ENCODE measurements at places on chromosomes 4 and X. TPM values are rescaled to one million over a fixed set of nuclear protein-coding genes. Genes with fewer than 3 reads are reported as not detected.
A peak's percentile ranks its signal among the peaks of the same experiment; 100 is the strongest.

DNA sequence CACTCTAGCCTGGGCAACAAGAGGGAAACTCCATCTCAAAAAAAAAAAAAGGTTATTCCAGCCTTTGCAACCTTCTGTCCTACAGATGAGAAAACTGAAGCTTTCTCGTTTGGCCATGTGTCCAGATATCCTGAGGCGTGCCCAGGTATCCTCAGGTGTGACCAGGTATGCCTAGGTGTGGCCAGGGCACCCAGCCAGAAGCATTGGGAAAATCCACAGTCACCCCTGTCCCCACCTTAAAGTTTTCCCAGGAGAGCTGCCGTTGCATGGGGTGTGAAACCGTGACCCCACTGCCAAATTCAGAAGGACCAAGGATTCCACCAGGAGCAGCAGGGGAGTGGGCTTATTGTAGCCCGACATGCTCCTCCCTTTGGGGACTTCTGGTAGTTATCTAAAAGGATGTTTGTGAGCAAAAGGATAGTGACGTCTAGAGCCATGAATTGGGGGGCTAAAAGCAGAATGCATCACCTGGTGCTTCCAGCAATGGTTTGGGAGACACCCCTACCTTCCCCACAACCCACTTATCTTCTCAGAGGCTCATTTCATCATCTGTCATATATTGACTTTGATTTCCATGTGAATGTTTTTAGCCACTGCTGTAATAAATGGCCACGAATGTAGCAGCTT is 4.0 kb upstream of the DHRSX start:
- H3K27ac ChIP-seq: no peak overlapping the region
- DNase-seq: no peak
- no peaks in the 10 kb centered on the region for H3K36me3 ChIP-seq
- H3K4me3 ChIP-seq: no peak overlapping the region

DNA sequence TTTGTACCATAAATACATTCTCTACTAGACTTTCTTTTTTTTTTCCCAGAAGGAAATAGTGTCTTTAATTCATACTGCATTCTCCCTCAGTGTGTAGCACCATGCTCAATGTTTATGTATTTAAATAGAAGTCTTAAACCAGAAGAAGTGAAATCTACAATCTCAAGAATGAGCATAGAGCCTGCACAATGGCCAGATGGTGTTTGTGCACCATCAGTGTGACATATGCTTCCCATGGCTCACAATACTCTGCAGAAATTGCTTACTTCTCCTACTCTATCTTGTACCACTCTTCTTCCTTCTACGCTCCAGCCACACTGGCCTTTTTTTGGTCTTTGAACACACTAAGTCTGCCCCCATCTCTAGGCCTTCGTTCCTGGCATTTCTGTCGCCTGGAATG is 2.6 kb upstream of the DOCK11 start:
- no peaks in the 10 kb centered on the region for H3K36me3 ChIP-seq
- H3K4me1 ChIP-seq: peaks cover 9% of the 10 kb centered on the region
- H3K27me3 ChIP-seq: peaks cover 4% of the 10 kb centered on the region
- no peak overlapping the region for H3K4me3 ChIP-seq
- DNase-seq: no peak
- no peak overlapping the region for H3K27ac ChIP-seq

- H3K27me3 ChIP-seq: peaks cover 41% of the 10 kb centered on the region
- no peaks in the 10 kb centered on the region for H3K36me3 ChIP-seq
- peak; percentile 35 for DNase-seq
- H3K4me3 ChIP-seq: no peak overlapping the region
- H3K27ac ChIP-seq: no peak overlapping the region
- H3K4me1 ChIP-seq: peaks cover 4% of the 10 kb centered on the region
Observed at GRCh38 chr4:2044542-2045517, 14.3 kb upstream of the NAT8L start.

- no peak overlapping the region for H3K4me3 ChIP-seq
- no peak for DNase-seq
- no peak overlapping the region for H3K27ac ChIP-seq
- H3K36me3 ChIP-seq: no peaks in the 10 kb centered on the region
- H3K4me1 ChIP-seq: no peaks in the 10 kb centered on the region
- no peaks in the 10 kb centered on the region for H3K27me3 ChIP-seq
Observed at GRCh38 chr4:81811562-81812293, 340.0 kb upstream of the RASGEF1B start.

GRCh38 chr4:111977419-111977965 is 167.8 kb upstream of the FAM241A start:
- DNase-seq: no peak
- H3K27me3 ChIP-seq: no peaks in the 10 kb centered on the region
- no peaks in the 10 kb centered on the region for H3K4me1 ChIP-seq
- H3K4me3 ChIP-seq: no peak overlapping the region
- no peaks in the 10 kb centered on the region for H3K36me3 ChIP-seq

DNA sequence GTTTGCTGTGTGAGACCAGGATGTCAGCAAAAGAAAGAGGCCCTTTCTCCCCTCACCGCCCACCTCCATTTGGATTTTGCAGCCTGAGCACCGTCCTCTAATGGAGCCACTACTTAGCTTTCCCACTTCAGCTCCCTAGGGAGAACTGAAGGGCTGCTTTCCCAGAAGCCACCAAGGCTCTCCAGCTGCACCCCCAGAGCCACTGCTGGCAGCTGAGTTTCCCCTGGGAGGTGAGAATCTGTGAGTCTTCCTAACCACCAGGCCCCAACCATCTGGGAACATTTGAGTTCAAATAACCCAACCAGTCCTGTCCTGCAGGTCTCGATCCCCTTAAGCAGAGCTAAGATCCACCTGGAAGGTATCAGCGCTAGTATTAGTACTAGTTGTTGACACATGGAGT is 173.1 kb upstream of the USP9X start:
- no peak for DNase-seq
- no peak overlapping the region for H3K27ac ChIP-seq
- no peaks in the 10 kb centered on the region for H3K4me1 ChIP-seq
- H3K27me3 ChIP-seq: no peaks in the 10 kb centered on the region
- H3K36me3 ChIP-seq: no peaks in the 10 kb centered on the region

TNMD gene
- 2.1 TPM for total RNA-seq

DNA sequence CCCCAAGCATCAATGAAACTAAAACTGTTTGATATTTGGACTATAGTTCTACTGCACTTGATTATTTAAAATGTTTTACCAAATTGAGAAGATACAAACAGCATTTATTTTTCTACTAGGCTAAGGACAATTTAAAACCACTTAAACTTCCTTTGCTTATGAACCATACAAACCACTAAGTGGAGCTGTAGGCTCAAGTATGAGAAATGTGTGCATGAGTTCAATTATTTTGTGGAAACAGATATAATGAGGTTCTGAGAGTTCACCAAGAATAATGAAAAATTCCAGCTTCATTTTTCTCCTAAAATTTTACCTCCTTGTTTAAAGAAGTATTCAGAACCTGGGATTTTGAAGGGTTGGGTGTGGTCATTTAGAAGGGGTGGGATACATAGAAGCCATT is 63.1 kb downstream of the SERPINA7 start:
- H3K27ac ChIP-seq: no peak overlapping the region
- H3K36me3 ChIP-seq: no peaks in the 10 kb centered on the region
- no peaks in the 10 kb centered on the region for H3K4me1 ChIP-seq
- no peaks in the 10 kb centered on the region for H3K27me3 ChIP-seq
- H3K4me3 ChIP-seq: no peak overlapping the region

TBC1D8B gene
- 7.8 TPM for total RNA-seq

DNA sequence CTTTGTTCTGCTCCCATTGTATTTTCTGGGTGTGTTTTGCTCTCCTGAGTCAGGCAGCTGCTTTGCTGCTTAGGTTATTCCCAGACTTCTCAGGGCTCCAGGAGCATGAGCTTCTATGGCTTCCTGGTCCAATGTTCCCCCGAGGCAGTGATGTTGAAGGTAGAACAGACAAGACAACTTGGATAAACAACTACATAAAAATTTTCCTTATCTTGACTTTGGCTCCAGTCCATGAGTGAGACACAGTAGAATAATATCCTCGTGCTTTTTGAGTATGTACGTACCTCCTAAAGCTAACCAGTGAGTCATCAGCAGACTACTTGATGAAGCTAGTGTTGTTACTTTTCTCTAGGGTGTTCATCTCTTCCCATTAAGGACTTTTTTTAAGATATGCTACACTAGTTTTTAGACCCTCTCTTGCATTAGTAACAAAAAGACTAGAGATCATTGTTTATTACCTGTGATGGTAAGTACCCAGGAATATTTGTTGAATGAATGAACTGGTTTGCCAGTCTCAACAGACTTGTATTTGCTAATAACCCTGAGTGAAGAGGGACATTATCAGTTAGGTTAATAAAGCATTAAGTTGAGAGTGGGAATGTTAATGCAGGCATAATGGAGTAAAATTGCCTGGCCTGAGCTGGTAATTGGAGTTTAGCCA is 131.9 kb downstream of the FHIP1A start:
- no peaks in the 10 kb centered on the region for H3K27me3 ChIP-seq
- no peak overlapping the region for H3K27ac ChIP-seq
- H3K4me1 ChIP-seq: peaks cover 12% of the 10 kb centered on the region
- no peak overlapping the region for H3K4me3 ChIP-seq
- no peaks in the 10 kb centered on the region for H3K36me3 ChIP-seq
- DNase-seq: no peak

DNA sequence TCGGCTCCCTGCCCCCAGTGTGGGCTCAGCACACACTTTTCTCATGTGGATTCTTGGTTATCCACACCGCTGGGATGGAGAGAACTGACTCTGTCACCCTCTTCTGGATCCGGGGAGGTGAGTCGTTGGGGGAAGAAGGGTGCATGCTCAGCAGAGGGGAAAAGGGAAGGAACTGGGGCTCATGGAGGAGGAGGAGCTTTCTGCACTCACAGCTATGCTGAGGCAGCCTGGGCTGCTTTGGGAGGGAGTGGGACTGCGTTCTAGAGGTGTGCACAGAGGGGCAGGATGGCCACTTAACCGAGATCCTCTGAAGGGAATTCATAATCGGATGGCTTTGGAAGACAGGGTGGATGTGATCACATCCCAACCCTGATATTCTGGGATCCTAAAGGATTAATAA is 51.6 kb downstream of the RTL5 start:
- H3K4me1 ChIP-seq: no peaks in the 10 kb centered on the region
- H3K27me3 ChIP-seq: no peaks in the 10 kb centered on the region
- H3K4me3 ChIP-seq: no peak overlapping the region
- H3K36me3 ChIP-seq: no peaks in the 10 kb centered on the region
- DNase-seq: no peak

GRCh38 chrX:40243755-40244515 is 146.2 kb upstream of the BCOR start:
- H3K4me1 ChIP-seq: no peaks in the 10 kb centered on the region
- no peaks in the 10 kb centered on the region for H3K27me3 ChIP-seq
- no peak for DNase-seq
- H3K27ac ChIP-seq: no peak overlapping the region

DNA sequence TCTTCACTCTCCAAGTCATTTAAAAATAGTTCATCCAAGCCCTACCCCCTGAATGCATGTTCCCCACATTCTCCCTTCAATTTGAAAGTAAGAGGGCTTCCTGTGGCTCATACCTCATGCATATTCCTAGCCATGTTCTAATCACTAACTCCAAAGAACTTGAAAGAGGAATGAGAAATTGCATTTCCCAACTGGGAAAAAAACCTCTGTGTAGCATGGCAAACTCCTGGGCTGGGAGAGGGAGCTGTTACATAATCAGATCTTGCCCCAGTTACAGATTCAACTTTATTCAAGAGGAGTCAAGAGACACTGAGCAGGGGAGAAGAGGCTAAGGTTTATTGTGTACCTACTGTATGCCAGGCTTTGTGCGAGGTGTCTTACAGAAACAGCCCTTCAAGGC is 90.2 kb downstream of the SLC2A9 start:
- no peaks in the 10 kb centered on the region for H3K27me3 ChIP-seq
- no peak overlapping the region for H3K27ac ChIP-seq
- H3K4me3 ChIP-seq: no peak overlapping the region
- H3K36me3 ChIP-seq: no peaks in the 10 kb centered on the region
- no peak for DNase-seq

- no peaks in the 10 kb centered on the region for H3K4me1 ChIP-seq
- no peak for DNase-seq
- no peak overlapping the region for H3K27ac ChIP-seq
- no peak overlapping the region for H3K4me3 ChIP-seq
Observed at GRCh38 chr4:54737421-54737820, 79.7 kb downstream of the KIT start.

DNA sequence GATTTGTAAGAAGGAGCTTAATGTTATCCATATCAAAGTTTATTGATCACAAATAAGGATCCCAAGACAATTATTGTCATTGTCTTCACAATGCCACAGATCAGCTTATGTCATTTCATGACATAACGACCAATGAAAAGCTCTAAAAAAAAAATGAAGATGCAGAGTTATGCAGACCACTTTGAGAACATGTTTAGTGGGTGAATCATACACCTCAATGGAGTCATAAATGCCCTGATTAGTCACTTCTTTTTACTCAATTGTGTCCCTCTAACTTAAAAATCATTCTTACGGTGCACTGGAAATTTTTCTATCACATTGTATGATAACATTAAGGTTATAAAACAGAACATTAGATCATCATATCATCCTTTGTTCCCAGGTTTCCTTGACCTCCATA is 87.6 kb upstream of the GABRG1 start:
- no peak for DNase-seq
- H3K27ac ChIP-seq: no peak overlapping the region
- no peaks in the 10 kb centered on the region for H3K4me1 ChIP-seq

DNA sequence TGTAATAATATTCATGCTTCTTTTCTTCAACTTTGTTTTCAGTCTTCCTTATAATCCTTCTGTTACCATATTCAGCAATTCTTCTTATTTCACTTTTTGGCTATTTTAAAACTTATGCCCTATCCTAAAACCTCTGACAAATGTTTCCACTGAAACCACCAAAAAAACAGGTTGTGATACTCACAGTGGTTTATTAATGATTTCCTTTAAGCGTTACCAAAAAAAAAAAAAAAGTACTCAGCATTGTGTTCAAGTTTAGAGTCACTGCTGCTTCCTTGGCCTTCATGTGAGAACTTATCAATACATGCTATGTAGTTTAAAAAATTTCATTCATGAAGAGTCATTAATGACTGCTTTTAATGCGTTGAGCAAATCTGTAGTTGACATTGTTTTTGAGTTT is 35.4 kb upstream of the UGT2A3 start:
- no peaks in the 10 kb centered on the region for H3K27me3 ChIP-seq
- H3K36me3 ChIP-seq: no peaks in the 10 kb centered on the region

MTNR1A gene
- 0.50 TPM for total RNA-seq

GRCh38 chrX:13254076-13254785 is 65.6 kb downstream of the ATXN3L start:
- no peak for DNase-seq
- no peaks in the 10 kb centered on the region for H3K27me3 ChIP-seq
- H3K4me1 ChIP-seq: no peaks in the 10 kb centered on the region
- H3K36me3 ChIP-seq: no peaks in the 10 kb centered on the region
- no peak overlapping the region for H3K27ac ChIP-seq

DNA sequence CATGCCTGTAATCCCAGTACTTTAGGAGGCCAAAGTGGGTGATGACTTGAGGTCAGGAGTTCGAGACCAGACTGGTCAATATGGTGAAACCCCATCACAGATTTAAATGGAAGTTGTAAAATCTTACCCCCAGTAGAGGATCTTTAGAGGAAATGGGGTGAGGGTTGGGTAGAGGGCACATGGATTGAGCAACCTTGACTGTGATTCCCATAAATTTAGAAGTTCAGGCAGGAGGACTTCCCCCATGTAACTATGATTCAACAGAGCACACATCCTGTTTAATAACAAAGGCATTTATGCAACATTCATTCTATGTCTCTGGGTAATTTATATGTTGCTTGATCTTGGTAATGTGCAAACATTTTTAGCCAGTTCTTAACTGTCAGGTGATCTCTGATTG is 143.1 kb downstream of the RBM47 start:
- DNase-seq: no peak
- H3K27me3 ChIP-seq: no peaks in the 10 kb centered on the region
- H3K4me1 ChIP-seq: peaks cover 3% of the 10 kb centered on the region
- H3K4me3 ChIP-seq: no peak overlapping the region
- no peaks in the 10 kb centered on the region for H3K36me3 ChIP-seq
- H3K27ac ChIP-seq: no peak overlapping the region

All from H1 (cell line).